ENCODE measurements at places on chromosomes 13 and 19. TPM values are rescaled to one million over a fixed set of nuclear protein-coding genes. Genes with fewer than 3 reads are reported as not detected.

ZNF865 gene
- 15.0 TPM for total RNA-seq

PTH2 gene
- total RNA-seq, result not detected

ERICH4 gene
- total RNA-seq, result not detected

TMEM86B gene
- 2.7 TPM for total RNA-seq

NLRP12 gene
- total RNA-seq, result not detected

ELSPBP1 gene
- not detected for total RNA-seq

KISS1R gene
- total RNA-seq, result not detected

CERS1 gene
- 6.8 TPM for total RNA-seq

GRCh38 chr13:93721483-93721882 lies 494.9 kb downstream of the GPC6 start:
- no peaks in the 10 kb centered on the region for H3K36me3 ChIP-seq
- H3K27ac ChIP-seq, result no peak overlapping the region
- no peaks in the 10 kb centered on the region for H3K4me1 ChIP-seq
- no peak for DNase-seq

DNA sequence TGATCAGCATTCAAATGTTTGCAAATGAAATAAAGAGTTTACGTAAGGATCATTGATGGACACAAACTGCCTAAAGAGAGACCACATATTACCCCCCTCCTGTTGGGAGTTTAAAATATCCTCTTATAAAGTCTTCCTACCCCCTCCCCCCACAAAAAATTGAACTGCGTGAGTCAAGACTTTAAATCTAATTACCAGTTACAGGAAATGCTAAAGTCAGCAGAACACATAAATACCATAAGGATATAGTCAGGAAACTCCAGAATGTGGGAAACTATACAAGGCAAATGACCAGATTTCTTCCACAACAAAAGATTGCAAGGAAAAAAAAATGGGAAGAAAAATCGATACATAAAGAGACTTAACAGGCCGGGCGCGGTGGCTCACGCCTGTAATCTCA lies 44.4 kb upstream of the FARP1 start:
- peaks cover 6% of the 10 kb centered on the region for H3K4me1 ChIP-seq
- H3K27me3 ChIP-seq, result no peaks in the 10 kb centered on the region
- no peak overlapping the region for H3K27ac ChIP-seq
- H3K4me3 ChIP-seq, result no peak overlapping the region
- H3K36me3 ChIP-seq, result no peaks in the 10 kb centered on the region

- no peak overlapping the region for H3K27ac ChIP-seq
- no peaks in the 10 kb centered on the region for H3K36me3 ChIP-seq
- no peak overlapping the region for H3K4me3 ChIP-seq
- no peaks in the 10 kb centered on the region for H3K4me1 ChIP-seq
- no peaks in the 10 kb centered on the region for H3K27me3 ChIP-seq
Measured at GRCh38 chr13:59346999-59347723, 816.6 kb downstream of the DIAPH3 start.

GRCh38 chr19:40279761-40280607 lies 5.2 kb downstream of the AKT2 start:
- H3K36me3 ChIP-seq, result no peaks in the 10 kb centered on the region
- H3K27ac ChIP-seq, result no peak overlapping the region
- no peak overlapping the region for H3K4me3 ChIP-seq
- no peak for DNase-seq
- peaks cover 11% of the 10 kb centered on the region for H3K4me1 ChIP-seq

DNA sequence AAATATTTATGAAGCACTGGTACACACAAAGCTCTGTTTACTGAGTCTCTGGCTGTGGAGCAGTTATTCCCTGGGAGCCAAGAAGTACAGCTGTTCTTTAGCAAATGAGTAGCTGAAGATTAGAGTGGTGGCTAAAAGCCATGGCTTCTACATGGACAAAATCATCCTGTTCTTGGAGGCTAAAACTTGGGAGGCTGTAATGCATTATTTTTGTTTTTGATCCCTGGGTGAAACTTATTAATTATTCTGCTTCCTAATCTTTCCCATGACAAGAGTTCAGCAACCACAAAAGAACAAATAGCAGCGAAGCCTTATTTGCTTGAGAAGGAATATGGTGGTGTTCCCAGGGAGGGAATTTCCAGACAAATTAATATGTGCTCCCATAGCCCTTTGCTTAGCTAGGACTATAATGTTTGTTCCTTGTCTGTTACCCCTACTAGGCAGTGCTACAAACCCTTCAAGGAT lies 109.5 kb downstream of the DCT start:
- no peaks in the 10 kb centered on the region for H3K27me3 ChIP-seq
- H3K4me3 ChIP-seq, result no peak overlapping the region
- no peak overlapping the region for H3K27ac ChIP-seq
- H3K36me3 ChIP-seq, result no peaks in the 10 kb centered on the region
- peak; percentile 22 for DNase-seq

- H3K4me3 ChIP-seq, result no peak overlapping the region
- peak; percentile 51 for DNase-seq
- peaks cover 30% of the 10 kb centered on the region for H3K4me1 ChIP-seq
- no peak overlapping the region for H3K27ac ChIP-seq
Measured at GRCh38 chr19:29683009-29683408, 17.7 kb downstream of the PLEKHF1 start.

DNA sequence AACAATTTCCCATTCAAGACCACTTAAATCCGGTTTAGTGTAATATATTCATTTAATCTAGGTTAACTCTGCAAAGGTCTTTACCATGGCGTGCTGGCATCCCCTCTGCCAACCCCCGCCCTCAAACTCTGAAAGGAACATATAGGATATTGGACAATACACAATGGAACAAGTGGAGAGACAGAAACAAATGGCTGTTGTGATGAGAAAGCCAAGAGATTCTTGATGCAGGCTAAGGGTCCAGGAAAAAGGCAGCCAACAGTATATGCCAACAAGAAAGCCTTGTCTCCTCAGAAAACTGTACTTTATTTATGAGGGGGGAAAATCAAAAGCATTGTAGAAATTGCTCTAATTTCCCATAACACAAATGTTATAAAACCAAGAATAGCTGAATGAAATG lies 407.3 kb upstream of the SGCG start:
- H3K27me3 ChIP-seq, result no peaks in the 10 kb centered on the region
- H3K4me3 ChIP-seq, result no peak overlapping the region
- H3K36me3 ChIP-seq, result no peaks in the 10 kb centered on the region
- H3K27ac ChIP-seq, result no peak overlapping the region

DNA sequence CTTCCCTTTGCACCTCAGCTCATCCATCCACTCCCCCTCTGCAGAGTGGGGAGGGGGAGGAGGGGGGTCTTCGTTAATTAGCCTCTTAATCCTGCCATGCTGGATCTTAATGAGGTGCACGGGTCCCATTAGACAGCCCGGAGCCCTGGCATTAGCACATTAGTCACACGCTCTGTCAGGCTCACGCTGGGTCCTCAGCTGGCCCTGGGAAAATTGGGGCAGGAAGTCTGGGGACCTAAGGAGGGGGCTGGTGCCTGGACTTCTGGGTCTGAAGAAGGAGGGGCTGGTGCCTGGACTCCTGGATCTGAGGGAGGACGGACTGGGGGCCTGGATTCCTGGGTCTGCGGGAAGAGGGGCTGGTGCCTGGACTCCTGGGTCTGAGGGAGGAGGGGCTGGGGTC lies 444 bp upstream of the NCCRP1 start:
- no peak overlapping the region for H3K4me3 ChIP-seq
- H3K27ac ChIP-seq, result no peak overlapping the region
- H3K36me3 ChIP-seq, result no peaks in the 10 kb centered on the region
- no peaks in the 10 kb centered on the region for H3K4me1 ChIP-seq

DNA sequence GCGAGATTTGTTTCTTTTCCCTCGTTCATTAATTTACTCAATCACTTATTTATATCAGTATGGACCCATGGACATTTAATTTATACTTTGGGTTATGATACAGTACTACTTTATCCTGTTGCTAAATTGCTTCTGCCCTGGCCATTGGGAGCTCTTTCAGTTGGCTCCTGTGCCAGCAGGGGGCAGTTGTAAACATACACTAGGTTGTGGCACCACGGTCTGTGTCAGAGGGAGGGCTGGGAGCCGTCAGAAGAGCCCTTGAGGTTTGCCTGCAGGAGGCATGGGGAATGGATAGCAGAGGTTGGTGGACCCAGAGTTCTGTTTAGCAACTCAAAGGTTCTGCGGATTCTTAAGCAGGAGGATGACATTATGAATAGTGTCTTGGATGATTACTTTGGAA lies 94.3 kb downstream of the ERCC5 start:
- no peaks in the 10 kb centered on the region for H3K36me3 ChIP-seq
- no peak overlapping the region for H3K4me3 ChIP-seq
- H3K27ac ChIP-seq, result no peak overlapping the region

GRCh38 chr19:46785054-46785979 lies 3.1 kb downstream of the SLC1A5 start:
- H3K4me1 ChIP-seq, result peaks cover 27% of the 10 kb centered on the region
- H3K27ac ChIP-seq, result peak overlapping the region; percentile 74
- H3K4me3 ChIP-seq, result peak overlapping the region; percentile 77
- no peak for DNase-seq
- H3K36me3 ChIP-seq, result peaks cover 14% of the 10 kb centered on the region

- no peaks in the 10 kb centered on the region for H3K36me3 ChIP-seq
- H3K4me1 ChIP-seq, result peaks cover 9% of the 10 kb centered on the region
- no peak overlapping the region for H3K27ac ChIP-seq
- peaks cover 3% of the 10 kb centered on the region for H3K27me3 ChIP-seq
- H3K4me3 ChIP-seq, result no peak overlapping the region
Measured at GRCh38 chr19:18596752-18597157, 8.2 kb downstream of the REX1BD start.

DNA sequence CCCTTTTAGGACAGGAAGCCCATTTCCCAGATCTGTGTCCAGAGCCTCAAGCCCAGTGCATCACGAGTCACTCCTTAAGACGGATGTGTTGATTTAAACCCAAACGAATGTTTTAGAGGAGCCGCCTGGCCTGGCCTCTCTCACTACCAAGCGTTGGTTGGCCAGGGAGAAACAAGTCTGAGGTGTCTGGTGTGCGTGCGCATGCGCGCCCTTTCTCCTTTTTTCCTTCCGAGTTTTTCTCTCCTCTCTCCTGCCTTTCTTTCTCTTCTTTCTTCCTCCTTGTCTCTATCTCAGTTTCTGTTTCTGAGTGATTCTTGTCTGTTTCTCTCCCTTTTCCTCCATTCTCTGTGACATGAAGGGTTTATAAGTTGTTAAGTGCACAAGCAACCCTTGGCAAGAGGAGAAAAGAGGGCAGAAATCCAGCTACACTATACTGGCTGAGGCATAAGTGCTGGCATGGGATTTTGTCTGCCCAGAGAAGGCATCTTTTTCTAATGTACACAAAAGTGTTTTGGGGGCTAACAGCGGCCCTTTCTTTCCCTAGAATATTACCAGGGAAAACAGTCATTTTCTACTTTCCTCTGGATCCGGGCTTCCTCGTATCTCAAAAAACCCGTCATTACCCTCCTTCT lies 170.5 kb downstream of the DNAJC15 start:
- no peaks in the 10 kb centered on the region for H3K4me1 ChIP-seq
- H3K27me3 ChIP-seq, result peaks cover 4% of the 10 kb centered on the region
- no peak for DNase-seq
- H3K4me3 ChIP-seq, result no peak overlapping the region

- H3K27me3 ChIP-seq, result no peaks in the 10 kb centered on the region
- H3K4me3 ChIP-seq, result no peak overlapping the region
- DNase-seq, result peak; percentile 37
- H3K27ac ChIP-seq, result peak overlapping the region; percentile 38
Measured at GRCh38 chr19:10808937-10809649, 26.9 kb downstream of the TMED1 start.

GRCh38 chr19:29045679-29046254 lies 167.2 kb downstream of the UQCRFS1 start:
- no peak overlapping the region for H3K27ac ChIP-seq
- no peak overlapping the region for H3K4me3 ChIP-seq
- H3K36me3 ChIP-seq, result no peaks in the 10 kb centered on the region
- no peaks in the 10 kb centered on the region for H3K4me1 ChIP-seq
- no peaks in the 10 kb centered on the region for H3K27me3 ChIP-seq
- no peak for DNase-seq

DNA sequence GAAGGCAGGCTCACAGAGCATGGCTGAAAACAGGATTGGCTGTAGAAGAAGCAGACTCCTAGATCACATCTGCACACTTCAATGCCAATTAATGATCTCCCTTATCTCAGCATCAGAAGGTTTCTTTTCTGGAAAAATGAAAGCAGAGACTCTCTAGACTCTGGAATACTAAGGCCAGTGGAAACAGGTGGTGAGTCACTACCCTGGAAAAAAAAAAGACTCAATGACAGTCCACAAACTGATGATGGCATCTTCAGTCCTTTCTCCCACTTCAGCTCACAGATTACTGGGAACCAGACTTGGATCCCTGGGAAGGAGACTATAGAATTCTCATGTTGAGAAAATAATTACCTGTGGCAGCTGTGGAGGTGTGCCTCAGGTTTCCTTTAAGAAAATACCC lies 47.5 kb upstream of the MBNL2 start:
- H3K4me1 ChIP-seq, result no peaks in the 10 kb centered on the region
- H3K4me3 ChIP-seq, result no peak overlapping the region
- peaks cover 4% of the 10 kb centered on the region for H3K27me3 ChIP-seq
- H3K36me3 ChIP-seq, result no peaks in the 10 kb centered on the region
- no peak for DNase-seq
- H3K27ac ChIP-seq, result no peak overlapping the region

DNA sequence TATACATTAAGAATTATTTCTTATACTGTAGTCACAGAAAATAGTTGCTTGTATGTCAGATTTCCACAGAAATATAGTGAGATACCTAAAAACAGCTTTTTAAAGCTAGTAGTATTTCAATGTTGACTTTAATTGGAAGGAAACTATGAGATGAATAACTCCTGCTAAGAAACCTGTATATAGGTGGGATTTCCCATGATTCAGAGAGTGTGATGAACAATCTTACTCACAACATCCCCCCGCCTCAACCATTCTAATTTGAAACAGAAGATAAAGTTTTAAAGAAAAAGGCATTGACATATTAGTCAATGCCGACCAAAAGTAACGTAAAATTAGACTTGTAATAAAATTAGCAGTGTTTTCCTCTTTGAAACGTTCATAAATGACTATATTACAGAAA lies 1.4 kb upstream of the MIR17HG start:
- H3K4me3 ChIP-seq, result no peak overlapping the region
- H3K4me1 ChIP-seq, result peaks cover 18% of the 10 kb centered on the region
- H3K36me3 ChIP-seq, result peaks cover 9% of the 10 kb centered on the region

- DNase-seq, result no peak
- H3K4me3 ChIP-seq, result no peak overlapping the region
- no peaks in the 10 kb centered on the region for H3K36me3 ChIP-seq
- H3K27ac ChIP-seq, result no peak overlapping the region
- H3K4me1 ChIP-seq, result no peaks in the 10 kb centered on the region
Measured at GRCh38 chr19:54430306-54431254, 15.3 kb downstream of the TTYH1 start.

DNA sequence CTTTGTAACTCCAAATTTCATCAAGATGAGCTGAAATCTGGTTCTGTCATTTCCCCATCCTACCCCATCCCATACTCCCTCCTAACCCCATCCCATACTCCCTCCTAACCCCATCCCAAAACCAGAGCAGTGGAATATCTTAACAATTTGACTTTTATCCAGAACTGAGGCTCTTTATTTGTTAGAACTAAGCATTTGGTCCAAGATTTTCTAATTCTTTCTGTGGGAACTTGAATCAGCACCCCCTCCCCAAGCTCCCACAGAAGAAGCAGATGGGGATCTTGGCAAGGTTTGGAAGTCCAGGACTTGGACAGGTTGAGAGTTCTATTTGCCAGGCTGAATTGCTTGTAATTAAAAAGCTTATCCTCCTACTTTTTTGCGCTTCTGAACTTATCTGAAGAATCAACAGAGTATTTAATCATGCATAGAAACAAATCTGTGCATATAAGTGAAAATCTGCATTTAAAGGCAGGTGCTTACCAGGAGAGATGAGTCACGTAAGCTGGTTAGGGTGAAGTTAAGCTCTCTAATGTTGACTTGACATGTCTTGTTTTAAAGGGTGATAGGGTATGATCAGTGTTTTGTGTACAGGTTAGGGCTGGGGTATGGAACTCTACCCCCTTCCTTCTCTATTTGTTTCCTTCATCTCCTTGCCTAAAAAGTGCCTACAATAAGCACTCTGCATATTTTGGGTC lies 111.1 kb downstream of the COG6 start:
- DNase-seq, result no peak
- H3K36me3 ChIP-seq, result no peaks in the 10 kb centered on the region
- no peak overlapping the region for H3K27ac ChIP-seq
- H3K4me3 ChIP-seq, result no peak overlapping the region
